Ascending aorta (tissue), 2 donors: ENCODE measurements at places on chromosomes 6 and 20. TPM values are rescaled to one million over a fixed set of nuclear protein-coding genes. Genes with fewer than 3 reads are reported as not detected.

Gene RANBP9
- 26.3 TPM for total RNA-seq

Gene FBXO30
- total RNA-seq = 1.2 TPM

Gene TGM3
- total RNA-seq = not detected

Gene PRDM13
- total RNA-seq = not detected

Gene MROH8
- not detected for total RNA-seq

Gene ZBTB12
- total RNA-seq = 7.3 TPM

Gene DEFB132
- total RNA-seq = 0.32 TPM

Gene CFAP61
- total RNA-seq = not detected

Gene PCK1
- 7.7 TPM for total RNA-seq

Gene ADGRG6
- 7.7 TPM for total RNA-seq

DNA sequence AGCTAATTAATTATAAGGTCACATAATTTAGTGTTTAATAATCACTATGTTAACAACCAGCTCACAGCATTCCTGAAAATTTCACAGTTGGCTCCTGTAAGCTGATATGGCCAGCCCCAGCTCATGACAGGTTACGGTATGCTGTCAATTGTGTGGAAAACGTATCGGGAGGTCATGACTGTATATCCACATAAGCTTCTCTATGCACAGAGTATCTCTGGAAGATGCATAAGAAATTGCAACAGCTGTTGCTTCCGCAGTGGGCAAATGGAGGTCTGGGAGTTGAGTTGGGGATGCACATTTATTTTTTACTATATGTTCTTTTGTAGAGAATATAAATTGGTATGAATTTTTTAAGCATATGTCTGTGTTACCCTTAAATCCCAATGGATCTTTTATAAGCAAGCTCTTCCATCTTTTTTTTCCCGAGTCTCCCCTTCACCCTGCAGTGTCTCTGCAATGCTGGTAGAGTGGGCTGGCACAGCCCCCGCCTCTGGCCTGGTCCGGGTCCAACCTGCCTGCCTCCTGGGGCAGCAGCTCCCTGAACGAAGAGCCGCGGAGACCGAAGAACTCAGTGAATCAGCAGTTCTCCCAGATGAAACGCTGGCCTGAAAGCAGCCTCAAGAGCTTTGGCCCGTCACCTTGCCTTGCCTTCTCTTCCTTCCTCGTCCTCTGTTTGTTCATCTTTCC is 139.9 kb upstream of the CDYL start:
- no peaks in the 10 kb centered on the region for H3K36me3 ChIP-seq
- no peaks in the 10 kb centered on the region for H3K4me1 ChIP-seq
- H3K27ac ChIP-seq = no peak overlapping the region
- DNase-seq = no peak
- no peak overlapping the region for H3K4me3 ChIP-seq

GRCh38 chr20:9534025-9534424 is 19.6 kb downstream of the LAMP5 start:
- no peaks in the 10 kb centered on the region for H3K36me3 ChIP-seq
- no peaks in the 10 kb centered on the region for H3K27me3 ChIP-seq
- no peak overlapping the region for H3K4me3 ChIP-seq
- no peak overlapping the region for H3K27ac ChIP-seq
- DNase-seq = no peak

DNA sequence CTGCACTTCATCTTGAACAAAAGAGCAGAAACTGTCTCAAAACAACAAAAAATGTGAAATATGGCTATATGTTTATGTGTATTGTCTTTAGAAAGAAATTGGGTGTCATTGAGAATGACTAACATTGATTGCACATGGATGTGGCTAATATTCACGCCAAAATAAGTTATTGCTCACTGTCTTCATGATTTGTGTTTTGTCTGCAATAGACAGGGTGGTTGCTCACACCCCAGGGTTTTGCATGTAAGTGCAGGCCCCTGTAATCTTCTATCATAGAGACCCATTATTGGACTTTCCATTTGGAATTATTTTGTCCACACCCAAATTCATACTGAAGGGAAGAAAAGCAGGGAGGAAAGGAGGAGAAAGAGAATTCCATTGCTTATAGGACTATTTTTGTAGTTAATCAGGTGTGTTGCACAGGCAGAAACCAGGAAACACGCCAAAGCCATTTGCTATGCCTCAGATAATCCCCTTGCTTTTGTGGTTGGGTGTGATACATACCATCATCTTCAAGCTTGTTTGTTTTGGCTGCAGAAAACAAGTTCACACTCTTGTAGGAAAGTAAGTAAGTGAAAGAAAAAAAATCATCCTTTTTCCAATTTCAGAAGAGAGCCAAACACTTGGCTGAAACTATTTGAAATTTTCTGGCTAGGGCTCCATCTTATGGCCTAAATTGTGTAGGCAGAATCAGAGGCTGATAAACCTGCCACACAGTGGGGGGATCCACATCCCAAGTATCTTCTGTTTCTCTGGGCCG is 214.1 kb downstream of the COL12A1 start:
- no peak overlapping the region for H3K4me3 ChIP-seq
- no peaks in the 10 kb centered on the region for H3K4me1 ChIP-seq
- DNase-seq = no peak
- H3K36me3 ChIP-seq = no peaks in the 10 kb centered on the region
- no peak overlapping the region for H3K27ac ChIP-seq
- H3K27me3 ChIP-seq = no peaks in the 10 kb centered on the region

- H3K4me1 ChIP-seq = no peaks in the 10 kb centered on the region
- no peaks in the 10 kb centered on the region for H3K36me3 ChIP-seq
- no peak overlapping the region for H3K27ac ChIP-seq
Measured at GRCh38 chr6:71181565-71181964, 107.0 kb upstream of the OGFRL1 start.

GRCh38 chr6:110650755-110651154 is 164.5 kb downstream of the CDK19 start:
- H3K4me3 ChIP-seq = no peak overlapping the region
- no peak for DNase-seq
- H3K4me1 ChIP-seq = peaks cover 2% of the 10 kb centered on the region
- H3K27ac ChIP-seq = peak overlapping the region; percentile 5
- H3K27me3 ChIP-seq = no peaks in the 10 kb centered on the region

- no peak overlapping the region for H3K4me3 ChIP-seq
- H3K36me3 ChIP-seq = no peaks in the 10 kb centered on the region
- H3K4me1 ChIP-seq = no peaks in the 10 kb centered on the region
- no peak for DNase-seq
- no peak overlapping the region for H3K27ac ChIP-seq
- no peaks in the 10 kb centered on the region for H3K27me3 ChIP-seq
Measured at GRCh38 chr6:108464418-108465097, 96.2 kb upstream of the FOXO3 start.

DNA sequence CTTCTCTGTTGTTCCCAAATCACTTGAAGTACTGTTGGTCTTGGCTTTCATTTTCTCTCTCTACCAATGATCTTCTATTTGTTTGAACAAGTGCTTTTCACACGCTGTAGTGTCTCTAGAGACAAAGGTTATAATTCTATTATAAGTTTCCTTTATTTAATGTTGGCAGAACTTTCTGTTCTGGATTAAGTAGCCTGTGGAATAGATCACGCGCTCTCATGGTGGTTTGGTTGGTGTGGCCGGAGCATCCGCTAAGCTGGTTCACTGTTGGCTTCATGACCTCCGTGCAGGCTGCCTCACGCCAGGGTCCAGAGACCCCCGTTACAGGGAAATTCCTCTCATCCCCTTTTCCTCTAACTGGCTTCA is 30.9 kb upstream of the KIF25 start:
- no peaks in the 10 kb centered on the region for H3K4me1 ChIP-seq
- no peak for DNase-seq
- H3K36me3 ChIP-seq = peaks cover 72% of the 10 kb centered on the region
- no peaks in the 10 kb centered on the region for H3K27me3 ChIP-seq

GRCh38 chr6:146847426-146847825 is 248.7 kb downstream of the ADGB start:
- no peak overlapping the region for H3K27ac ChIP-seq
- H3K4me3 ChIP-seq = no peak overlapping the region
- H3K36me3 ChIP-seq = no peaks in the 10 kb centered on the region
- no peaks in the 10 kb centered on the region for H3K4me1 ChIP-seq
- no peak for DNase-seq
- H3K27me3 ChIP-seq = no peaks in the 10 kb centered on the region

DNA sequence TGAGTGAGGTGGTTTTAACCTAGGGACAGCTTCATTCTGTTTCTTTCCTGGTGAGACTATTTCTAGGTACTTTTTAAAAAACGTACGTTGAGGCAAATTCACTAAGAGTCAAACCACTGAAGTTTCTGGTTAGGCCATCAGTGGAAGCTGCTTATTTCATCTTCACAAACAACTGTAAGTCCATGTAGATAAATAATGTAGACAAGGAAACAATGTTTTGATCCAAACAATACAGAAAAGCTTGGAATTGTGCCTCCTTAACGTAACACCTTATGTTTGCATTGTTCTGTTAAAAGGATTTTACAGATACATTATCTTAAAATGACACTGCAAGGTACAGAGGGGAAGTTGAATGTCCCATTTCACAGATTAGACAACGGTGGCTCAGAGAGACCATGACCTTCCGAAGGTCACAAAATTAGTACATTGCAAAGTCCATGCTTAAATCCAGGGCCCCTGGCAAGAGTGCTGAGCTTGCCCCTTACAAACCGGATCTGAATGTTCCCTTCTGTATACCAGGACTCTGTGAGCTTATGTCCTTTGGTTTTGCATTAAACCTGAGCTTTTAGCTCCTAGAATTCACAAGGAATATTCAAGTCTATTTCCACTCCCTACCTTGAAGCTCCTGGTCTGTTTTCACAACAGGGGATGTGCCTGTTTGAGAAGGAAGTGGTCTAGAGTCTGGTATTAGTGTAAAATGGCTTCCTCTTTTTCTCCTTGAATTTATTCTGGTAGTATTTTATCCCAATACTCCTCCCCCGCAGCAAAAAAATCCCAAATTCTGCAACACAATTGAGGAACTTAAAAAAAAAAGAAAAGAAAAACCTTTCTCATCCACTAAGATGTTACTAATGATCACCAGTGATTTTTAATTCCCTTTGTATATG is 28.9 kb upstream of the ZNF217 start:
- no peaks in the 10 kb centered on the region for H3K27me3 ChIP-seq
- H3K4me3 ChIP-seq = no peak overlapping the region
- H3K27ac ChIP-seq = peak overlapping the region; percentile 94
- DNase-seq = no peak

- H3K27ac ChIP-seq = no peak overlapping the region
- H3K4me1 ChIP-seq = no peaks in the 10 kb centered on the region
- no peaks in the 10 kb centered on the region for H3K36me3 ChIP-seq
Measured at GRCh38 chr6:40922281-40922680, 116.7 kb downstream of the UNC5CL start.

DNA sequence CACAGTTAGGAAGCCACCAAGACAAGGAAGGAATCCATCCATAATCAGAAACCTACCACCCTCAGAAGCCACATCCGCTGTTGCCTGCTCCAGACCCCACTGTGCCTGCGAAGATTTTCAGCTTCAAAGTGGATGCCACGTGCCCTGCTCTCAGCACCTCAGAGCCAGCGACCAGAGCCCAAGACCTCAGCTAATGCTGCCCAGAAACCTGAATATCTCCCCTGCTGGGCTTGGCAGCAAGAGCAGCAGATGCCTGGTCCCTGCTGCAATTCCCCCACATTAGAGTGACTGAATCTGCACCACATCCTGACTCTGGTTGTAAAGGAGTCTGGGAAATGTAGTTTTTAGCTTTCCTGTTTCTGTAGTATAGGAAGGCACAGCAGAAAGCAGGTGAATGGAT is 10.7 kb upstream of the ULBP3 start:
- H3K36me3 ChIP-seq = no peaks in the 10 kb centered on the region
- H3K4me3 ChIP-seq = no peak overlapping the region
- H3K27ac ChIP-seq = no peak overlapping the region
- no peaks in the 10 kb centered on the region for H3K27me3 ChIP-seq
- DNase-seq = no peak

DNA sequence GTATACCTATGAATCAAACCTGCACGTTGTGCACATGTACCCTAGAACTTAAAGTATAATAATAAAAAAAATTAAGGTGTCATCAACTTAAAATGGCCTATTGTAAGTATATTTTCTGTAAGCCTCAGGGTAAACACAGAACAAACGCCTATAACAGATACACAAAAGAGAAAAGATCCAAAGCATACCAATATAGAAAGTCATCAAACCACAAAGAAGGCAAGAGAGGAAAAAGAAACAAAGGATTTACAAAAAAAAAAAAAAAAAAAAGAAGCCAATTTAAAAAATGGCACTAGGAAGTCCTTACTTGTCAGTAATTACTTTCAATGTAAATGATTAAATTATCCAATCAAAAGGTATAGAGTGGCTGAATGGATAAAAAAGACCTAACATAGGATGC is 24.6 kb upstream of the ASF1A start:
- no peak overlapping the region for H3K27ac ChIP-seq
- no peaks in the 10 kb centered on the region for H3K36me3 ChIP-seq
- H3K4me1 ChIP-seq = no peaks in the 10 kb centered on the region
- no peaks in the 10 kb centered on the region for H3K27me3 ChIP-seq

GRCh38 chr20:10465135-10465534 is 30.0 kb downstream of the SLX4IP start:
- H3K27ac ChIP-seq = no peak overlapping the region
- H3K4me1 ChIP-seq = peaks cover 4% of the 10 kb centered on the region
- DNase-seq = no peak
- no peaks in the 10 kb centered on the region for H3K27me3 ChIP-seq
- H3K4me3 ChIP-seq = no peak overlapping the region
- H3K36me3 ChIP-seq = no peaks in the 10 kb centered on the region

DNA sequence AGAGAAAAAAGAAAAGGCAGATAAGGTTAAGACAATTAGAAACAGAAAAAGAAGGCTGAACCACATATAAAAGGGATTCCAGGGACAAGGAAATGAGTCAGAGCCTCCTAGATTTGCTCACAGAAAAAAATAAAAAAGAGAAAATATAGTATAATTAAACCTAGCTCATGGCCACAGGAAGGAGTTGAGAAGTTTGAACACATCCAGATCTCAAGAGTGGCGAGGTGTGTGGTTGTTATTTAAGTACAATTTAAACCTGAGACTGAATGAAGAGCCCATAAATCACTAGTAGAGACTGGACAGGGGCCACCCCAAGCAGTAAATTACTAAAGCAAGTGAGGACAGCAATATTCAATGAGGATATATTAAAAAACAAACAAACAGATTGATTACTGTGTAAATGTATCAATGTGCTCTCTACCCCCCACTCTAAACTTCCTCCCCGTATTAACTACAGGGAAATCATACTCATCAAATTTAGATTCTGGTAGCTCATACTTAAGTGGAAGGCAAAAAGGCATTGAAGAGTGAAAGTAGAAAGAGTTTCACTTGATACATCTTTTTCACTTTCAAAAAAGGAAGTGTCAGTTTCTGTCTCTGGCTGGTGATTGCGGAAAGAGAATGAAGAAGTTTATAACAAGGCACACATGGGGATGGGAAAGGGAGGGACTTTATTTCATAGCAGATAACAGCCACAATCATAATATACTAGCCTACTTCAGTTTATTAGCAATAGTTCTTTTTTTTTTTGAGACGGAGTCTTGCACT is 49.3 kb upstream of the SCAF8 start:
- no peak overlapping the region for H3K27ac ChIP-seq
- H3K36me3 ChIP-seq = no peaks in the 10 kb centered on the region
- H3K4me1 ChIP-seq = no peaks in the 10 kb centered on the region
- no peak for DNase-seq
